ENCODE measurements at places on chromosomes 2 and 18. TPM values are rescaled to one million over a fixed set of nuclear protein-coding genes. Genes with fewer than 3 reads are reported as not detected.

Gene TEKT4
- not detected for total RNA-seq

Gene CRYGC
- total RNA-seq = not detected

Gene FAM228B
- total RNA-seq = 3.2 TPM

Gene ARL6IP6
- 54.9 TPM for total RNA-seq

Gene EGR4
- 0.04 TPM for total RNA-seq

Gene COX7A2L
- 154 TPM for total RNA-seq

Gene OSR1
- 0.44 TPM for total RNA-seq

Gene PLCL1
- 0.22 TPM for total RNA-seq

Gene HES6
- 52.2 TPM for total RNA-seq

Gene RAB6D
- total RNA-seq = not detected

Gene DNAJC5G
- total RNA-seq = not detected

Gene ZNF521
- 1.6 TPM for total RNA-seq

Gene GPR17
- not detected for total RNA-seq

Gene RAB6C
- total RNA-seq = not detected

Gene ZFP36L2
- total RNA-seq = 9.5 TPM

Gene CDH19
- not detected for total RNA-seq

Gene FAM161A
- 7.8 TPM for total RNA-seq

Gene UGT1A9
- total RNA-seq = not detected

Gene PCARE
- not detected for total RNA-seq

Gene PRSS56
- not detected for total RNA-seq

All from H7 (cell line).